ENCODE measurements at places on chromosomes 16 and 17.

- DNase-seq: no peak
These were observed 559 bp downstream of the IRX3 start for GRCh38 chr16:54286090-54286365.

DNA sequence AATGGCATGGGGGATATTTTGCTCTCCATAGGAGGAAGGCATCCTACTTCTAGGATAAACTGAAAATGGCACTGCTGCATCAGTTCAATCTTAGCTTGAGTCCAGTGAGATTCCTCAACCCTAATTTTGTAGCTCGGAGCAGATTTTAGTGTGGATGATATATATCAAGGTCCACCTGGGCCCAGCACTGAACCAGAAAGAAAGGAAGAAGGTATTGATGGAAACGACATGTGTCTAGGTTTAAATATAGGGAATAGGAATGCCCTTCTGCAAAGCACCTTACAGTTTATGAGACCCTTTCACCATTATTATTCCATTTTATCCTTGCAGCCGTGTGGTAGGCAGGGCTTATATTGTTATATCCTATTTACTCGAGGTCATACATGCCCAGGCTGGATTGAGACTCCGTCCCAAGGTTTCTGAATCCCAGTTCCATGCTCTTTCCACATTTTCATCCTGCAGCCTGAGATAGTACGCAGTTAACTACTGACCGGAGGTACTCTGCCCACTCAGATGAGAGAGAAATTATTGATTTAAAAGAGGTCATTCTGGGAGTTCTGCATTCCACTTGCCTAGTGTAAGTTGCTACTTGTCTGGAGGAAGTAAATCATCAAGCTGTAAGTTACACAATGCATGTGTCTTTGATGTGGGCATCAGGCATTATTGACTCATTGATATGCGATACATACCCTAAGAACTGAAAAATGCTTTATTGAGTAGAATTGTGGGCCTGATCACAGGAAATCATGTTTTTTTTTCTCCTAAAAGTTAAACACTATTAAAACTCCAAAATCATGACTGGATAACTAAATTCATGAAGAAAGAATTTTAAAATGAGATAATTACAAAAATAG, 10.1 kb downstream of the KRT39 start:
- DNase-seq: no peak

DNA sequence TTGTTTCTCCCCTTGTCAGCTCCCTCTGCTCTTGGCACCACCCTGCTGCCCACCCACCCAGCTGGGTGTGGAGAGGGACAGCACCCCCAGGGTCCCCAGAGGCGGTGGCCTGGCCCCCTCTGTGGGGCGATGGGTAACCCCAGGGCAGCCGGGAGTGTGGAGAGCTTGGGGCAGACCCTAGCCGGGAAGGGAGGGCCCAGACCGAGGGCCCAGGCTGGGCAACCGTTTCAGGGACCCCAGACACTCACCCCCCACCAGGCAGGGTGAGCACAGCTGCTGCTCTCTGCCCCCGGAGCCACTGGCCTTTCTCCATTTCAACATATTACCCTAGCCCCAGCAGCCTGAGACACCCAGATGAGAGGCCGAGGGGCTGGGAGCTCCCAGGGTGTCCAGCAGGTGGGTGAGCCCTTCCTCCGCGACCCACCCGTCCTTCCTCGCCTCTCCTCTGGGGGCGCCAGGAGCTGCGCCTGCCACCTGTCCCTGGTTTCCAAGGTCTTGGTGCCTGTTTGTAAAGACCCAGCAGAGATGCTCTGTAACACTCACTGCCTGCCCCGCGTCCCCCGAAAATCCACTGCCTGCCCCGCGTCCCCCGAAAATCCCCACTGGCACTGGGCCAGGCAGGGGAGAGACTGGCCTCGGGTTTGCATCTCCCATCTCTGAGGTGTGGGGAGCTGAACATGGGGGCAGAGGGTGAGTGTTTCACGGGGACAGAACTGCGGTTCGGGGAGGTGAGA, 45.4 kb downstream of the BAHCC1 start:
- DNase-seq: no peak

DNA sequence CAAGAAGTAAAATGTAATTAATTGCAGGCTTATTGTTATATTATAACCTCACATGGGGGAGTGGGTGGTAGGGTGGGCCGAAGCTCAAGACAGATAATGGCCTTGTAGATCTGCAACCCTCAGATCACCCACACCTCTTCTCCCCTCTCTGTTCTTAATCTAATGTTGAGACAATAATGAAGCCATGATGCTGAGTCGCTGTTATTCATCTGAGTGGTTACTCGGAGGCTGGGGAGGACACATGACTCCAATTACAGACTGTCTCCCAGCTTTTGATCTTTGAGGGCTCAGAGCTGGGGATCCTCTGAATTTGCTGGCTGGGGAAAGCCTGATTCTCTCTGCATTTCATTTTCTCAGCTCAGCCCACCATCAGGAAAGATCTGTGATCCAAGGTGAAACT, 275.3 kb downstream of the SHISA9 start:
- DNase-seq: no peak

DNA sequence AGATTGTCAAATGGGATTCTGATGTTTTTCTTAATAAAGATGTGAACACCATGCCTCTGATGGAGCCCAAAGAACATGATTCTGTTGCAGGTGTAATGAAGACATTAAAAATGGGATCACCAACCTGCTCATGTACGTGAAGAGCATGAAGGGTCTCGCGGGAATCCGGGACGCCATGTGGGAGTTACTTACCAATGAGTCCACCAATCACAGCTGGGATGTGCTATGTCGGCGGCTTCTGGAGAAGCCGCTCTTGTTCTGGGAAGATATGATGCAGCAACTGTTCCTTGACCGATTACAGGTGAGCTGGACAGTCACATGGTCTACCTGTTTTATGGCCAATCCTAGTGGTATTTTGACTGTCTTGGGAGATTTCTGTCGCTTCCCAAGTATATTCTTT, 7.6 kb downstream of the COG1 start:
- DNase-seq: no peak

DNA sequence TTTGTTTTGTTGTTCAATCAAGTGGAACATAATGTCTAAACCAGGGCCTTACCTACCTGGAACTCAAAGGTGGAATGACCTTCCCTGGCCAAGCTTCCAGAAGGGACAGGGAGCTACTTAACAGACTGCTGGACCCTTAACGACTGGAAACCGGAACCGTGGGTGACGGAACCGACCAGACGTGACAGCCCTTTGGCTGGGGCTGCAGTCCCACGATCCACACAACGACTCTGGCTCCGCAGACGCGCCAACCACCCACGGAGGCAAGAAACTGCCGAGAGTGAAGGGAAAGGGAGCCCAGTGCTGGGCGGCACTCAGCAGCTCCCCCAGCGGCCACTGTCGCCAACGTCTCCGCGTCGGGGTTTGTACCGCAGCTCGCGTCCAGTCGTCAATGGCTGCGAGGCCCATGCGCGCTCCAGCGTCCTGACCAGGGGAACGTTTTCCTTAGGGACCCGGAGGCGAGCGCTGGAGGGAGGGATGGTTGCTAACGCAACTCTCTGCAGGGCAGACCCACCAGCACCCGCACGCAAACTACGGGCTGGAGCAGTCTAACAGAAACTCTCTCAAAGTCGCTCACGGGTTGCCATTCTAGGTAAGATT, 5.5 kb upstream of the KIF22 start:
- DNase-seq: no peak

GRCh38 chr16:76287466-76287865, 10.3 kb downstream of the CNTNAP4 start:
- DNase-seq: no peak

DNA sequence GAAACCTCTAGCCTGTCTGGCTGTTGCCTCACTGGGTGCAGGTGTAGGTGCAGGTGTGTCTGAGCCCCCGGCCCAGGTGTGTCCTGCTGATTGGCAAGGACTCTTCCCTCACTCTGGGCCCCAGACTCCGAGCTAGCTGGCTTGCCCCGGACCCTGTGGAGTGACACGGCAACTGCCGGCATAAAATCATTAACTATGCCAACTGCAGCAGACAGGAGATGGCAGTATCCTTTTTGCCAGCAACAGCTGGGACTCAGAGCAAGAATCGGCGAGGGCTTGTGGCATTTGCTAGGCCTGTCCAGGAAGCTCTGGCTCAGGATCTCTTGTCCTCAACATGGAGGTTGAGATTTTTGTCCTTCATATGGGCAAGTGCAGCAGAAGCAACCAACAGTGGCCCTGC, 20.8 kb downstream of the CIAPIN1 start:
- DNase-seq: no peak

- DNase-seq: no peak
These were observed 69.8 kb downstream of the CLEC16A start for GRCh38 chr16:11014136-11014535.

GRCh38 chr17:70560471-70560870, 391.1 kb downstream of the KCNJ2 start:
- DNase-seq: no peak

Measured in esophagus squamous epithelium (tissue), 5 donors.